Forelimb muscle (tissue), 1 donor: ENCODE measurements at places on chromosomes 11 and 22. TPM values are rescaled to one million over a fixed set of nuclear protein-coding genes. Genes with fewer than 3 reads are reported as not detected.

DNA sequence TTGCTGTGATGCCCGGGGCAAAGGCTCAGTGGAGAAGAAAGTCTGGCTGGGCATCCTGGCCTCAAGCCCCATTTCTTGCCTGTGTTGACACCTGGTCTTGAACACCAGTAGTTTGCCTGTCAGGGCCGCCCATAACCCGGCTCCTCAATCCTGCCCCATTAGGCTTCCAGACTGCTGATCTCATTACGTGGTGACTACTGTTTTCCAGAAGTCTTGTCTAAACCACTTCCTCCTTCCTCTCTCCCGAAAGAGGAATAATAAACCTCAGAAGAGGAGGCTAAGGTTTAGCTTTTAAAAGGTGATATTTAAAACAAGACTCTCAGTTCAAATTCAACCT, 97.7 kb downstream of the CD44 start:
- DNase-seq, result no peak

The VSIG2 gene
- 1.1 TPM for polyA plus RNA-seq

The PKDREJ gene
- polyA plus RNA-seq, result 0.67 TPM

DNA sequence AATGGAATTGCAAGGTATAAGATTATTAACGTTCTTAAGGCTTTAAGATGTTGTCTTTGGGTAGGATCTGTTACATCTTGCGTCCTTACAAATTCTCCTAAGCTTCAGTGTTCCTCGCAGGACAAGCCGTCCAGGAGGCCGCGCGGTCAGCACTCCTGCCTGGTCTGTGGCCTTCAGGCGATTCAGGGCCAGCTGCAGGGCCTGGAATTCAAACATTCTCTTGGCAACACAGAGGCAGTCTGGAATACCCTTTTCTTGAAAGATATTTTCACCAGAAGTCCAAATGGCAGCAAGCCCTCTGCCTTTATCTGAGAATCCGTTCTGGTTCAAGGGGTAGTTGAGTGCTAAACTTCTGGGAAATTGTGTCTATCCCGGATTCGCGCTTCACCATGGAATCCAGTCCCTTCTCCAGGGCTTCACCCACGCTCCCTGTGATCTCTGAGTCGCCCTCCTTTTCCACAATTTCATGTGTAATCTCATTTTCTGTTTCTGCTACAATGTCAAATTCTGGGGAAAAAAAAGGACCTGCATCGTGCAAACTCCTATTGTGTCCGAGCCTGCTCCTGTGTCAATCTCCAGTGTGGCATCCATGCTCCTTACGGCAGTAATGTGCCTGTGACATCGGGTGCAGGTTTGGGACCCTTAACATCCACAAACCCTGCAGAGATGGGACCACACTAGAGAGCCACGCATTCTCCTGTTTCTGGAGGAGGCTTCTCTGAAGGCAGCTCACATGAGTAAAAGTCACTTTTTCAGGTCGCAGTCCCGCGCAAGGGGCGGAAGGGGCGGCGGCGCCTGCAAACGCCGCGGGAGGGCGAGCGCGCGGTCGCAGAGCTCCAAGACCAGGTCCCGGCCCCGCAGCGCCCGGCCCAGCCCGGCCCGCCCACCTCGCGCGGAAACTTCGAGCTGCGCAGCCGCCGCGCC, 25.4 kb upstream of the SORL1 start:
- no peak for DNase-seq

The C11orf97 gene
- polyA plus RNA-seq, result not detected

DNA sequence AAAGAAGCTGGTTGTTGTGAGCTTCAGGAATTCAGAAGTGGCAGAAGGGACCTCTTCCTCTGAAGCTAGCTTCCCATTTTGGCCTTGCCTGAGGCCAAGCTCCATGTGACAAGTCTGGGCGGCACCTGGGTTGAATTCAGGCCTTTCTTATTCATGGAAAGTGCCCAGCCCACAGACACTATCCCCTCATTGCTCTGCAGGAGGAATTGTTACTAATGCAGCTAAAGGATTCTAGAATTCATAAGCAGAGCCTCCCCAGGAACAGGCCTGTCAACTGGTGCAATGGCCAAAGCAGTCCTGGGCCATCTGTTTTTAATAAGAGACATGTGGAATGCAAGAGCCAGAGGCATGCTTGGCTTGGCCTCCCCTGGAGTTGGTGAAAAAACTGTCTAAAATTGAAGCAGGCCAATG, 71.4 kb downstream of the SLC1A2 start:
- no peak for DNase-seq

The BLID gene
- polyA plus RNA-seq, result not detected

The GVQW3 gene
- 4.5 TPM for polyA plus RNA-seq

- DNase-seq, result no peak
Measured at GRCh38 chr22:50311606-50312351, 4.3 kb upstream of the PLXNB2 start.

- peak; percentile 75 for DNase-seq
Measured at GRCh38 chr22:27105142-27106025, 448.0 kb downstream of the MIAT start.

DNA sequence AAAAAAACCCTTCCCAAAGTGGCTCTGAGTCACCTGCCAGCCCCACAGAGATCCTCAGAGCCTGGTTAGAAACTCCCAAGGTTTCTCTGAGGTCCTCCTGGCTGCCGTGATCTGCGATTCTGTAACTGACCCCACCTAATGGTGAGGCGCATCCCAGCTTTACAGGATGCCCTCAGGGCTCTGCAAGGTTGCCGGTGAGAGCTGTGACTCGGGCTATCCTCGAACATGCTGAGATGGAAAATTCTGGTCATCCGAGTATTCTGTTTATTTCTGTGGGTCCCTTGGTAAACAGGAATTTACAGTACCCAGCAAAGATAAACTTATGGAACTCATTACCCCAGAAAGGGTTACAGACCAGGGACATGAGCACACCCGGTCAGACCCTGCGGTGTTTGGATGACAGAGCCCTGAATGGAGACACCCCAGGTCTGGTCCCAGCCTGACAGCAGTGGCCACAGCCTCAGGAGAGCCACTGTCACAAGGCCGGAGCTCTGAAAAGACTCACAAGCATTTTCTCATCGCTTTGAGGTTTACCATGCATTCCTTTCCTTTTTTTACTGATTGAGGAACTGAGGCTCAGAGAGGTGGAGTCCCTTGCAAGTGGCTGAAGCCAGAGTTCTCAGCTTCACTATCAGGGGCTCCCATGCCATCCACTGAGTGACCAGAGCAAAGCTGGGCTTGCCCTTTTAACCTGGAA, 22.2 kb downstream of the LIF start:
- DNase-seq, result no peak

DNA sequence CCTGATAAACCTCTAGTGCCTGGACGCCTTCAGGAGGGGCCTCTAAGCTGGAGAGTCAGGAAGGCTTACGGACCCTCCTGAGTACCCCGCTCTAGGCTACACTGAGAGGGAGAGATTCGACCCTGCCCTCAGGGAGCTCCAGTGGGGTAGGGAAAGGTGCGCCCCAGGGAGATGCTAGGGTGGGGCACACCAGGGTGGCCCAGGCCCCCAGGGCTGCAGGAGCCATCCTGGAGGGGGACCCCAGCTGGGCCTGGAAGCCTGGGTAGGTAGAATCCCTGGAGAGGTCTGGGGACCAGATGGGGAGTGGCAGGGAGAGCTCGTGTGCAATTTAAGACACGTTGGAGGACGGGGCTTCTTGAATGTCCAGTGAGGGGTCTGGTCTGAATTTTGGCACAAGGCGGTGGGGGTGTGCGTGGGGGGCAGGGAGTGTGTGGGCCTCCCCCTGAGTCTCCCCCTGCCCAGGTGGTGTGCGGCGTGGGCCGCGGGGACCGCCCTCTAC, 4.7 kb downstream of the CARNS1 start:
- no peak for DNase-seq

DNA sequence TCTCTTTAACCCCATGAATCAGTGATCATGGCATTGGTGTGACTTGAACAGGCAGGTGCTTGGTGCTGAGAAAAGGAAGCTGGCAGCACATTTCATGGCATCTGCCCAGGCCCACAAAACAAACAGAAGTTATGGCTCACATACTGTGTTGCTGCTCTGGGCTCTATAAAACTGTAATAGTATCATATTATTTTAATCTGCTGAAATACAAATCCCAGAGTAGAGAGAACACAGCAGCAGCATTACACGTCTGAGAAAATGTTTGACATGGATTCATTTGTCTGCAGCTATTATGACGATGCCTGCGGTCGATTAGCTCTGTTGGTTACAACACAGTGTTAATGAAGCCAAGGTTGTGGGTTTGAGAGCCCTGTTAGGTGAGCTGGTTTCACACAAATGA, 80.8 kb downstream of the ALX4 start:
- DNase-seq, result no peak

The PANX3 gene
- not detected for polyA plus RNA-seq
